ENCODE measurements at places on chromosomes 1 and 21. TPM values are rescaled to one million over a fixed set of nuclear protein-coding genes. Genes with fewer than 3 reads are reported as not detected.

DNA sequence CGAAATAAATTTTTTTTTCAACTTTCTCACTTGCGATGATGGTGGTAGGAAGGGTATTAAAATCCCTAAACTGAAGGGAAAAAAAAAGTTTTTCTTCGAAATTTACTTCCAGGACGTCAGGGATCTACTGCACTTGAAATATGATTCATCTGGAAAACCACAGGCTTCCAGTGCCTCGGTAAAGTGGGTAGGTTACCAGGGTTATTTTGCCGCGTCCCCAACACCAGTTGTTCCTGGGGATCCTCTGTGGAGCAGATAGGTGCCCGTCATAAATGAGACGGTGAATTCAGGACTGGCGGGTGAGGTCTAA lies 773 bp downstream of the RABIF start:
- no peaks in the 10 kb centered on the region for H3K27me3 ChIP-seq
- H3K36me3 ChIP-seq: peaks cover 16% of the 10 kb centered on the region
- peak overlapping the region; percentile 90 for H3K4me3 ChIP-seq

GRCh38 chr1:234520908-234521817 lies 42.2 kb upstream of the TARBP1 start:
- DNase-seq: no peak
- peak overlapping the region; percentile 65 for H3K27ac ChIP-seq
- H3K36me3 ChIP-seq: no peaks in the 10 kb centered on the region
- no peaks in the 10 kb centered on the region for H3K27me3 ChIP-seq
- H3K4me1 ChIP-seq: peaks cover 48% of the 10 kb centered on the region

The IGFN1 gene
- polyA plus RNA-seq: 3.1 TPM

DNA sequence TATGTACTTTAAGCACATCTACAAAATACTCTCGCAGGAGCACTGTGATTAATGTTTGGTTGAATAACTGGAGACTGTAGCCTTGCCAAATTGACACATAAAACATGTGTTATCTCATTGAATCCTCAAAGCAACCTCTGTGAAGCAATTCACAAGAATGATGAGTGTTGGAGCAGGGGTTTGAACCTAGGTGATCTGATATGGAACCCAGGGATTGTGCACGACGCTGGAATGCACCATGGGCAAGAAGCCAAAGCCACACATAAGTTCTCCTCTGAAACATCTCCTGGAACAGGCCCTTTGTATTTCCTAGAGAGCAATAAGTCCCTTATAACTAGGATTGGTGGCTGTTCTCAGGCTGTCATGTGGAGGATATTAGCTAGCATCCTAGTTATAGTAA lies 124.6 kb upstream of the IVNS1ABP start:
- no peaks in the 10 kb centered on the region for H3K27me3 ChIP-seq
- H3K4me1 ChIP-seq: peaks cover 5% of the 10 kb centered on the region
- H3K36me3 ChIP-seq: no peaks in the 10 kb centered on the region
- no peak overlapping the region for H3K4me3 ChIP-seq
- peak; percentile 25 for DNase-seq

The ZC3H11A gene
- 87.9 TPM for polyA plus RNA-seq

DNA sequence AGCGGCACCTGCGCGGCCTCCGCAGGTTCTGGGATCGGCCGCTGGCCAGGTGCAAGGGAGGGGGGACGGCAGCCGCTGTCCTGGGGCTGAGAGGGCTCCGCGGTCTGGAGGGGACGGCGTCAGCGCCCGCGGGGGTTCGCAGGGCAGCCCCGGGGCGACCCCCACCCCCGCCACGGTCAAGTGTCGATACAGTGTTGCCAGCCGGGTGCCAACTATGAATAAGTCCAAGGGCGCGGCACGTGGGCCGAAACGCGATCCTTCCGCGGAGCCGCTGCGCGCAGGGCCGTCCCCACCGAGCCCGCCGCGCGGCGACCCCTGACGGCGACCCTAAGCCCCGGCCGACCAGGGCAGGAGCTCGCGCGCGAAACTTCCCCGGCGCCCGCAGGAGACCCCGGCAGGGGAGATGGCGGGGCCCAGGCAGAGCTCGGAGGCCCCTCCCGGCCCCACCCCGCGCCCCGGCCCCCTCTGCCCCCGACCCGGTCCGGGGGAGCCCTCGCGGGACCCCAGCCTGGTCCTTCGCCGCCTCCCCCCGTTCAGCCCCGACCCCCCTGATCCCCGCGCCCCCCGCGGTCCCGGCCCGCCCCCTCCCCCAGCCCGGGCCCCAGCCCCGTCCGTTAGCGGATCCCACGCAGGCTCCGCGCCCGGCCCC lies 586 bp upstream of the AGPAT3 start:
- peaks cover 18% of the 10 kb centered on the region for H3K4me1 ChIP-seq
- peaks cover 10% of the 10 kb centered on the region for H3K36me3 ChIP-seq
- H3K27ac ChIP-seq: no peak overlapping the region
- DNase-seq: peak; percentile 43

The OR2G6 gene
- not detected for polyA plus RNA-seq

The UBE2U gene
- polyA plus RNA-seq: not detected

GRCh38 chr1:219808790-219809189 lies 119.6 kb downstream of the SLC30A10 start:
- H3K36me3 ChIP-seq: no peaks in the 10 kb centered on the region
- no peak overlapping the region for H3K4me3 ChIP-seq
- H3K27ac ChIP-seq: no peak overlapping the region
- DNase-seq: no peak

DNA sequence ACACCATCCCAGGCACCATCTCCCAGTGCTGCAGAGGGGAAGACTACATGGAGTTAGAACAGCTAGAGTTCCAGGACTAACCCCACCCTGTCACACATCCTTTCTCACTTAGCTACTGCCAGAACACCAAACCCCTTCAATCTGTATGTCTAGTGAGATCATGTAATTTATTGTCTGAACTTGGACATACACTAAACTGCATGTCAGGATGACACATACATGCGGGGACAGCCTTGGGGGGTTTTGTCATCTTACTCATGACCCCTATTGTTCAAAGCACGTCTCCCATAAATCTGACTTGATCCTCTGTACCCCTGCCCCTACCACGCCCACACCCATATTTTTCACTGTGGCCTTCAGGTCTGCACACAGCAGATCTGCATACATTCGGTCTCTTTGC lies 71.3 kb downstream of the GABPA start:
- no peak overlapping the region for H3K4me3 ChIP-seq
- no peaks in the 10 kb centered on the region for H3K27me3 ChIP-seq
- H3K36me3 ChIP-seq: no peaks in the 10 kb centered on the region
- no peak for DNase-seq
- H3K27ac ChIP-seq: no peak overlapping the region

DNA sequence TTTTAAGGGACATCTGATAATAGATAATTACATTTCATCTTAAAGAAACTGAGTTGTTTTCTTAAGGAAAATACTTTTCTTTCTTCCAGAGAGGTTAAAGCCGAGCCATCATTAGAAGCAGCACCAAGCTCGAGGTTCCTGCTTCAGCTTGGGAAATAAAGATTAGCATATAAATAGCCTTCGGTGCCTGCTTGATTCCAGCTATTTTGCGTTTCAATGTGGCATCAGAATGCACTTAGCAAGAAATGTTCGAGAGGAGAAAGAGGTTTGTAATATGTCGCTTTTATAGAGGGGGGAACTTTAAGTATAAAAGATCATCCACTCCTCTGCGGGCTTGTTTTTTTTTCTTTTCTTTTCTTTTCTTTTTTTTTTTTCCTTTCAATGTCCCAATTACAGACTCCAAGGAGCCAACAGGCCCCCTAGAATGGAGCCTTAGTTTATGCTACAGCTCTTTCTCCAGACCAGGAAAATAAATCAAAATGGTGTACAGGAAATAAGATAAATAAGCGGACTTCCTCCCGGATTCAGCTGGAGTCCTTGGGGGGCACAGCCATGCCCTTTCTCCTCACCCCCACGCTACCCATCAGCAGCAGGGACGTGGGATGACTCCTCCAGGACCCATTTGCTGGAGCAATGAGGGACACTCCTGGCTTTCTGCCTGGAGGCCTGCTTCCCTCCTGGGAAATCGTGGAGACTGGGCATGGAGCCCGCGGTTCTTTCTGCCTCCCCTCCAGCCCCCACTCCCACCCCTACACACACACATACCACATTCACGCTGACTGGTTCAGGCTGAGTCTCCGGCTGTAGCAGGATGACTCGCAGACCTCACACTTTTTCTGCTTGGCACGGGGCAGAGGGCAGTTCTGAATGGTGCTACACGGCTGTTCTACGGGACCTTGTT lies 131.6 kb downstream of the RRAGC start:
- H3K4me1 ChIP-seq: peaks cover 10% of the 10 kb centered on the region
- H3K36me3 ChIP-seq: no peaks in the 10 kb centered on the region
- H3K27me3 ChIP-seq: peaks cover 15% of the 10 kb centered on the region
- DNase-seq: peak; percentile 60
- H3K27ac ChIP-seq: no peak overlapping the region
- no peak overlapping the region for H3K4me3 ChIP-seq

DNA sequence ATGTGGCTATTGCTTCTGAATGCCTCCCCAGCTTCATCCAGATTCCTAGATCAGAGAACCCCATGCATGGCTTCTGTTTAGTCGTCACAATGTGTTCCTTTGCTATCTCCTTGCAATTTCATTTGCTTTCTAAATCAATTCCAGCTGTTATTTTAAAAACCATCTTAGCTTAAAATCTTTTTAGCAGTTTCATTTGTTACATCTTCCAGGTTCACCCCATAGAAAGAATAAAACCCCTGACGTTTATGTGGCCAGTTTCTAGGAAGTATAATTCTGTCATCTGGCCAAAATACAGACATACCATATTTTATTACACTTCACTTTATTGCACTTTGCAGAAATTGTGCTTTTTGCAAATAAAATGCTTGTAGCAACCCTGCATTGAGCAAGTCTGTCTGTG lies 278.4 kb downstream of the PTPRC start:
- H3K4me1 ChIP-seq: peaks cover 2% of the 10 kb centered on the region
- no peak for DNase-seq
- H3K36me3 ChIP-seq: no peaks in the 10 kb centered on the region
- no peak overlapping the region for H3K4me3 ChIP-seq
- no peak overlapping the region for H3K27ac ChIP-seq

The KRTAP19-3 gene
- not detected for polyA plus RNA-seq

The PIGK gene
- 23.9 TPM for polyA plus RNA-seq

DNA sequence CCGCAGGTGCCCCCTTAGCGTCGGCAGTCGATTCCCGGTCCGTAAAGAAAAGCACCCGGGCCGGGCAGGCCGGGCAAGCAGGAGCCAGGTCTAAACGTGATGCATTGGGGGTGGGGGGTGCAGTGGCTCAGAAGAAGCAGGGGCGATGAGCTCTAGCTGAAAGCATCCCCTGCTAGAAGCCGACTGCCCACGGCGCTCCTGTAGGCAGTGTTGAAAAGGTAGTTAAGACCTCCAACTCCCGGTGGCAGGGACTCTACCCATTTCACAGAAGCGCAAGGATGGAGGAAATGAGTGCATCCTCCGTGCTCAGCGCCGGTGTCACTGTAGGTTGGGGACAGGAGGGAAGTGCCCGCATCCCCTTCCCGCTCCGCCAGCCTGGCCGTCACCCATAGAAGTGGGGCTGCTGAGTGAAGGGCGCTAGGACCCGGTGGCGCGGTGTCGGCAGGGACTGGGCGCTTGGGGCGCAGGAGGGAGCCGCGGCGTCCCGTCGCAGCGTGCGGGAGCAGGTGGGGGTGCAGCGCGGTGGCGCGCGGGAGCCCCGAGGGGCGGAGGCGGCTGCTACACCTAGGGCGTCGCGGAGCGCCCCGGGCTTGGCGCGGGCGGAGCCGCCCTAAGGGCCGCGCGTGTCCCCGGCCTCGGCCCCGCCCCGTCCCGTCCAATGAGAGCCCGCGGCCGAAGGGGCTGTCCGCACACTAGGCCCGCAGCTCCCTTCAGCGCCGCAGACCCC lies at the start of gene WNT2B:
Gene WNT2B (plus strand): TSS at position 688 of the 727 bp plus-strand sequence. CDS start 298 bp downstream, outside the sequence.
- H3K27me3 ChIP-seq: peaks cover 86% of the 10 kb centered on the region
- no peaks in the 10 kb centered on the region for H3K36me3 ChIP-seq
- peak within 1 kb of the TSS; percentile 41 for H3K4me3 ChIP-seq

- peaks cover 46% of the 10 kb centered on the region for H3K4me1 ChIP-seq
- H3K36me3 ChIP-seq: peaks cover 16% of the 10 kb centered on the region
- peak overlapping the region; percentile 98 for H3K27ac ChIP-seq
- peaks cover 8% of the 10 kb centered on the region for H3K27me3 ChIP-seq
- peak overlapping the region; percentile 83 for H3K4me3 ChIP-seq
- DNase-seq: peak; percentile 96
Measured at GRCh38 chr1:85580872-85581801, 576 bp downstream of the CCN1 start.

GRCh38 chr1:231039161-231040018 lies 664 bp downstream of the FAM89A start:
- H3K36me3 ChIP-seq: no peaks in the 10 kb centered on the region
- H3K27me3 ChIP-seq: peaks cover 13% of the 10 kb centered on the region
- peaks cover 16% of the 10 kb centered on the region for H3K4me1 ChIP-seq
